ENCODE measurements at places on chromosomes 11 and 22.

DNA sequence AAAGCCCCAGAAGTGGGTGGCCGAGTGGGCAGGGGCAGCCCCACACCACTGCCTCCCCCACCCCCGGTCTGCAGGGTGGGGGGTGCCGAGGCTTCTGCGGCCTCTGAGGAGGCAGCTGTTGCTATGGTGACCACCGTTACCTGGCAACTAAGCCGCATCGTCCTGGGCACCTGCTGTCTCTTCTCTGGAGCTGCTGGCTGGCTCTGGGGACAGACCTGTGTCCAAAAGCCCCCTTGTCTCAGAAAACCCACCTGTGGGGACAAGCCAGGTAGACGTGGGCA, 79.9 kb upstream of the PRR5 start:
- no peak for DNase-seq

DNA sequence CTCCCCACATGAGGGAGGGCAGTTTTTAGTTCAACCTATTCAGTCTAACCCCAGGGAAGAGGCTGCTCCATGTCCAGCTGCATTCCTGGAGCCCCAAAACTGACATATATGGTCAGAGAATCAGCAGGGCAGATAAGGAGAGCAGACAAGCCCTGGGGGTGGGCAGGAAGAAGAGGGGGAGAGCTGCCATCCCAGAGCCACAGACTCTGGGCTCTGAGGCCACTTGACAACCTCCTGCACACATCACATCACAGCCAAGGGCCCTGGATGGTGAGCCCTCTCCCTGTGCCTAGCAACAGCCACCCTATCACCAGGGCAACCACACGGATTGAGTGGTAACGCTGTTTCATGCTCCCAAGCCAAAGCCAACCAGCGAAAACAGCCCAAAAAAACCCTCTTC, 3.1 kb downstream of the ARHGAP1 start:
- DNase-seq: no peak

DNA sequence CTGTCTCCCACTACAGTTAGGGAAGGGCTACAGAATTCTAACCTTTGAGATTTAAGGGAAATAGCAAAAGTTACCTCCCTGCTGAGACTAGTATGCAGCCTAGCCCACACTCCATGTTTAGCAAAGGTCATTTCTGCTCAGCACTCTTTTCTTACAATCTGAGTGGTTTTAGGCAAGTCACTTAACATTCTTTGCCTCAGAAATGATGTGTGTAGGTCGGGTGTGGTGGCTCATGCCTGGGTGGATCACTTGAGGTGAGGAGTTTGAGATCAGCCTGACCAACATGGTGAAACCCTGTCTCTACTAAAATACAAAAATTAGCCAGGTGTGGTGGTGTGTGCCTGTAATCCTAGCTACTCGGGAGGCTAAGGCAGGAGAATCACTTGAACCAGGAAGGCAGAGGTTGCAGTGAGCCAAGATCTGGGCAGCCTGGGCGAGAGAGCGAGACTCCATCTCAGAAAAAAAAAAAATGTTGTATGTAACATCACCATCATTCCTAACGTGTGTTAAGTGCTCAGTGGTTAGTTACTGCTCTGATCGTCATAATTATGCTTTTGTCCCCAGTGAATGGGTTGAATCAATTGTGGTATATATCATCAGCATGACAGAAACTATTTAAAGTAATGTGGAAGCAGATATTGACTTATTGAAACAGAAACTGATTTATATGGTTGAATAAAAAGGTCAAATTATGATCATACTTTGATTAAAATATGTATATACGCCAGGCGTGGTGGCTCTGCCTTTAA, 55.0 kb downstream of the COPB1 start:
- DNase-seq: no peak

- DNase-seq: no peak
Observed at GRCh38 chr11:116543099-116543498, 229.7 kb downstream of the BUD13 start.

DNA sequence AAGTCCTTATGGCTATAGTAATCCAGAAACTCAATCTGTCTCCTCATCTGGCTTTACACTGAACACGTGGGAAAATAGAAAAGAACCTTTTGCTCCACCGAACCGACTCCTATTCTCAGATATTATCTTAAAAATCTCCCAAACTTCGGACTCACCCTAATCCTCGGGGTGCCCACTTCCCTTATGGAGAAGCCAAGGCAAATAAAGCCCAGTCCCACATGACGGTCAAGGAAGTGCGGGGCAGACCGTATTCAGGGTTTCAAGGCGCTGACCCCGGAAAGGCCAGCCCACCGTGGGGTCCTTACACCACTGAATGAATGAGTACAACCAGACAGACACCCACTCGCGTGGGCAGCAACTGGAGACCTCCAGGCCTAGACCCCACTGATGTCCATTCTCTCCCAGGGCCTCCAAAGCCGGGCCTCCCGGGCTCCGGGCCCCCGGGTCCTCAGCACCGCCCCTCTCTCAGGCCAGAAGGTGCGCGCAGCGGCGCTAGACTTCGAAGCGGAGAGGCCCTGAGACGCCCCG, 489 bp downstream of the NUP98 start:
- no peak for DNase-seq

DNA sequence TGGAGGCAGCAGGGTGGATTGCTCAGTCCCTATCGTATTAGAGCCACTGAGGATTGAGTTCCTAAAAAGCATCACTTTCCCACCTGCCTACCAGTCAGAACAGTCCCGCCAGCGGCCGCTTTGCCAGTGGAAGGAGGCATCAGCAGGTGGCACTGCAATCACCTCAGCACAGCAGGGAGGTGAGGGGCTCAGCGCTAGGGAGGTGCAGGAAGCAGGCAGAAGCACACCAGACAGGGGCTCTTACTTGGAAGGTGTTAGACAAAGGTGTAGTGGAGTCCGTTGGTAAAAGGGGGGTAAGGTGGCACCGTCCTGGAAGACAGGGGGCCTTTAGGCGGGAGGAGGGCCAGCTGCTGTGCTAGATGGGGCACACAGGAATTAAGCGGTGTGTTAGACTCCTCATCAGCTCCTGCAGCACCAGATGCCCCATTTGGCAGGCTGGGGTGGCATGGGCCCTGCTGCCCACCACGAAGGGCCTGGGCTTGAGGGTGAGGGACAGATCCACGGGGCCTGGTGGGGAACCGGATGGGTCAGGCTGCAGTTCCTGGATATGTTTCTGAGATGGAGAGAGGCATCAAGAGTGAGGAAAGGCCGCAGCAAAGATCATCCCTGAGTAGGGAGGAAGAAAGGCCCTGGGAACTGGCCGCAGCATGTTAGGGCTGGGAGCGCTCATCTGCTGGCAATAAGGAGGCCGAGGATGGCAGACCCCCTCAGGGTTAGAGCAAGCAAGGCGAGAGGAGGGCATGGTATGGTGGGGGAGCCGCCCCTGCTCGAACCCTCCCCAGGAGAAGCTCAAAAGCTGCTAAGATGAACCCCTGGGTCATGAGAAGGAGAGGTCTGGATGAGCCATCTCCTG, 42.5 kb downstream of the C11orf58 start:
- no peak for DNase-seq

- DNase-seq: no peak
Observed at GRCh38 chr11:94885581-94885980, 87.8 kb downstream of the CWC15 start.

DNA sequence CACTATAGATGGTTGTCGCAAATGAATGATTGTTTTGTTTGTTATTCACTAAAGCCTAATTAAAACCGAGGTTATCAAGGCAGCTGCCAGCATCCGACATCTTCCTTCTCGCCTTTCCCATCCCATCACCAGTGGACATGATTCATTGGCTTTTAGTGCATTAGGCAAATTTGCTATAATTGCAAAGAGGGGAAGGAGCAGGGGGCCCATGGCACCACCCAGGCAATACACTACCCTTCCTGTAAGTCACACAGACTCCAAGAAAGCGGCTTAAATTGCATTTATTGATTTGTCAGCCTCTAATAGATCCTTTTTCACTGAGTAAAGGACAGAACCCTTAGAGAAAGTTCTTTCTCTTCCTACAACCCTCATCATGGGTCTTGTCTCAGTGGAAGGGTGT, 169.2 kb upstream of the NCAM1 start:
- DNase-seq: no peak

DNA sequence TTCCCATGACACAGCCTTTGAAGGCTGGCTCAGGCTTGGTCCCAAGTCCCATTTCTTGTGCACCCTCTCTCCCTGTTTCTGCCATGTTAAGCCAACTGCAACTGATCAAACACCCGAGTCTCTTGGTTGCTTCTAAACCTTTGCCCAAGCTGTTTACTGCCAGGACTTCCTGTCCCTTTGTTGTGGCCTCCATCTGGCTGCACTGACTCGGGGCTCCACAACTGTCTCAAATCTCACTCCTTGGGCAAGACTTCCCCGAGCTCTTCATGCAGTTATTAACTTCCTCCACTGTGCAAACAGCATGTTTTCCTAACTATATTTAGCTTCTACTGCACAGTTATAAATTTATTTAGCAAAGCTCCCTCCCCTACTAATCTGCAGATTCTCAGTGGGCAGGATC, 4.3 kb downstream of the VPREB1 start:
- no peak for DNase-seq

GRCh38 chr22:38817196-38817595, 23.3 kb upstream of the DNAL4 start:
- DNase-seq: no peak

GRCh38 chr11:128784059-128784804, 82.9 kb downstream of the KCNJ1 start:
- DNase-seq: no peak

DNA sequence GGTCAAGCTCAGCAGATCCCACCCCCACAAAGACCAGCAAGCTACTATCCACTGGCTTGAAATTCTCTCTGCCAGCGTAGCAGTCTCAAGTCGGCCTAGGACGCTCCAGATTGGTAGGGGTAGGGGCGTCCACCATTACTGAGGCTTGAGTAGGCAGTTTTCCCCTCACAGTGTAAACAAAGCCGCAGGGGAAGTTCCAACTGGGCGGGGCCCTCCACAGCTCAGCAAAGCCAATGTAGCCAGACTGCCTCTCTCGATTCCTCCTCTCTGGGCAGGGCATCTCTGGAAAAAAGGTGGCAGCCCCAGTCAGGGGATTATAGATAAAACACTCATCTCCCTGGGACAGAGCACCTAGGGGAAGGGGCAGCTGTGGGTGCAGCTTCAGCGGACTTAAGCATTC, 1064.9 kb upstream of the TENM4 start:
- no peak for DNase-seq

GRCh38 chr22:44405661-44406060, 92.4 kb downstream of the RTL6 start:
- no peak for DNase-seq

Data from muscle of arm (tissue), 14 donors.